Progenitor cell of endocrine pancreas (in vitro differentiated cells): ENCODE measurements at places on chromosomes 2 and 18. TPM values are rescaled to one million over a fixed set of nuclear protein-coding genes. Genes with fewer than 3 reads are reported as not detected.

The ANO7 gene
- total RNA-seq: 2.5 and 3.0 TPM in 2 replicates

DNA sequence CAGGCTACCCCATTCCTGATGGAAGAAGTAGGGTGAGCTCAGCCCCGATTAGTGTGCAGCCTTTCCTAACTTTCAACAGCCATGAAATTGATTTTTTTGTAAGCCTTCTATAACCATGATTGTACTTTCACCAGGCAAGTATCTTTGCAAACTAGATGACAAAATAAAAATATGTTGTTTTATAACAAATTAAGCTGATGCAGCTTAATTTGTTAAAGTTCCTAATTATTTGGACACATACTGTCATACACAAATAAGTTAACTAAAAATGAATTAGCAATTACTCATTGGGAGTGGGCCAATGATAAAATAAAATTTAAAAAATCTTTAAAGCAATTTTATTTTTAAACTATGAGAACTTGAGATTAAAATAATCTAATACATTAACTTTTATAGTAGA is 113.1 kb upstream of the FANCL start:
- DNase-seq: no peak

- DNase-seq: peak; percentile 40
These were observed 6.8 kb downstream of the ZFP36L2 start for GRCh38 chr2:43219383-43220228.

DNA sequence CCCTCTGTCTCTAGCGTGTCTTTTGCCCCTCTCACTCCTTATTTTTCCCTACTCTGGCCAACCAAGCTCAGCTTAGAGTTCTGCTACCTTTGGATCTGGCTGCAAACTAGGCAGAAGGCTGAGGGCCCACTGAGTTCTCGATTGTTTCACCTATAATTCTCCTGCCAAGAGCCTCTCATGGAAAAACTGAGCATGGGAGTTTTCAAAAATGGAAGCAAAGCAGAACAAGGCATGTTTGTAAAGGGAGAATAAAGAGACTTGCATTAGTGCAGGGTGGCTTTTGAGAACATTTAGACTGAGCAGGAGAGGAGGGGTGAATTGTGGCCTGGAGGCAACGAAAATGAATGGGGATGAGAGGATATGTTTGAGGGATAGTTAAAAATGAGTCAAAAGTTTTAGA is 45.9 kb downstream of the FSHR start:
- DNase-seq: no peak

- DNase-seq: no peak
These were observed 34.2 kb downstream of the HJURP start for GRCh38 chr2:233819884-233820773.

DNA sequence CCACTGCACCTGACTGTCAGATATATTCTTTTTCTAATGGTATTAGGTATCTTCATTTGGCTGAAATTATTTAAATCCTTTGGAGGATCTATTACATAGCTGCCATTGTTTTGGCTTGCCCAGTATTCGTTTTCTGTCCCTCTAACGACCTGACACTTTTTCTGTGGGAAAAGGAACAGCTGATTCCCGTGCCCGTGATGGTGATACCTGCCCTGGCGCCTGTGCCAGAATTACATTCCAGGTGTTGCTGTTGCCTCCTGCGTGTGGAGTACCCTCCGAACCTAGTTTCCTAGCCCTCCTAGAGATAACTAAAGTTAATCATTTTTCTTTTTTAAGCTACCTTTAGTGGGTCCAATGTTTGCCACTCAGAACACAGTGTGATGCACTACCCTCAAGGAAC is 14.0 kb downstream of the HOXD1 start:
- no peak for DNase-seq

GRCh38 chr2:39225567-39225966 is 18.2 kb downstream of the CDKL4 start:
- DNase-seq: no peak
